ENCODE measurements at places on chromosomes 4 and X. TPM values are rescaled to one million over a fixed set of nuclear protein-coding genes. Genes with fewer than 3 reads are reported as not detected.

ZNF595 gene
- total RNA-seq, result 8.4 TPM

ATP2B3 gene
- not detected for total RNA-seq

MAGEB4 gene
- total RNA-seq, result not detected

EIF4E gene
- total RNA-seq, result 415 TPM

TMEM154 gene
- 0.96 TPM for total RNA-seq

SPANXN5 gene
- not detected for total RNA-seq

NAA11 gene
- total RNA-seq, result not detected

SPP1 gene
- total RNA-seq, result 10.7 TPM

MSANTD1 gene
- total RNA-seq, result 0.56 TPM

TMPRSS11D gene
- not detected for total RNA-seq

GALNTL6 gene
- total RNA-seq, result under 0.01 TPM

FREM3 gene
- total RNA-seq, result under 0.01 TPM

All from regular cardiac myocyte (primary cell).